ENCODE measurements at places on chromosomes 7 and 10. TPM values are rescaled to one million over a fixed set of nuclear protein-coding genes. Genes with fewer than 3 reads are reported as not detected.

DNA sequence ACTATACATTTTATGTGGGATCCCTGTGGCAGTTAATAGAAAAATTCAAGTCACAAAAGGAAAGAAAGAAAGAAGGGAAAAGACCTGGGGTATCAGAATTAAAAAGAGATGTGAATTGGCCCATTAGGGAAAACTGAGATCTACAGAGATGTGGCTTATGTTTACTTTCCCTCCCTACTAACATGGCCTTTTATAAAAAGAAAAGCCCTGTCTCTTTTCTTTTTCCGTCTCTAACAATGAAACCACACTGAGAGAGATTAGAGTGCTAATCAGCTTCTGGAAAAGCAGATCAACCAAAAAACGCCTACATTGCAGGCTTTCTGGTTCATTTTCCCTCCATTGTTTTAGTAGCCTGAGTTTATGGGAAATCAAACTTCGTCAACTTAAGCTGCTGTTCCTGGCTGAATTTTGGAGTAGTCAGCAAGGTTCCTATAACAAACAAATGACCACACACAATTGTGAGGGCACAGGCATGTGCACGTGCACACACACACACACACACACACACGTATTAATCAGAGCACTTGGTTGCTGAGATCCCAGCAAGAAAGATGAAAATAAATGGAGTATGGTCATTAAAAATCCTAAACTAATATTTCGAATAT, 235.1 kb downstream of the SORCS1 start:
- DNase-seq: no peak

Gene OPALIN
- polyA plus RNA-seq: not detected

DNA sequence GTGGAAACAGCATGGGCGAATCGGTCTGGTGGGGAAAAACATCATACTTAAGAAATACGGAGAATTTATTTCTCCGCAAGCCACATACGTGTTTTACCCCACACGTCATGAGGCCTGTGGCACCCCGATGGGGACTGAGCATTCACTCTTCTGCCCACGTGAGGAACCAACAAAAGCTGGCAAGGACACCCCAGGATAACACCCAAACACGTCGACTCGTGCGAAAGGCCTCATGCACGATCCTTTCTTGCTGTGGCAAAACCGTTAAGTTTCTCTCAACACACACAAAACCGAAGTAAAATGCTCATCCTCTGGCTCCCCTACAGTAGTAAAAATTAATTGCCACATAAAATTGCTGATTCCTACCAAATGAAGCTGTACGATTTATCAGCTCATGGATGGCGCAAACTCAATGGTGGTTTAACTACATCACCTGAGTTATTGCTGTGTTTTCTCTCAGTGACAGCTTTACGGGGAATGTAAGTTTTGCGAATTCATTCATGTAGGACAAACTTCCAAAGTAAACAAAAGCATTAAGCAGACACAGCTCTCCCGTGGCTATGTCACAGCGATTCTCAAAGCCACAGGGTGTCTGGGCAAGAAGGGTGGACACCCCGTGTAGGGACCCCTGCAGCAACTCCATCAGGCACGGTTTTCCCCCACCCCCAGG, 97.0 kb downstream of the CTBP2 start:
- DNase-seq: no peak

GRCh38 chr10:75034714-75035258, 76.7 kb upstream of the SAMD8 start:
- no peak for DNase-seq

Gene ADAM12
- 23.1 TPM for polyA plus RNA-seq

- no peak for DNase-seq
These were observed 24.7 kb downstream of the DAGLB start for GRCh38 chr7:6422926-6423632.

DNA sequence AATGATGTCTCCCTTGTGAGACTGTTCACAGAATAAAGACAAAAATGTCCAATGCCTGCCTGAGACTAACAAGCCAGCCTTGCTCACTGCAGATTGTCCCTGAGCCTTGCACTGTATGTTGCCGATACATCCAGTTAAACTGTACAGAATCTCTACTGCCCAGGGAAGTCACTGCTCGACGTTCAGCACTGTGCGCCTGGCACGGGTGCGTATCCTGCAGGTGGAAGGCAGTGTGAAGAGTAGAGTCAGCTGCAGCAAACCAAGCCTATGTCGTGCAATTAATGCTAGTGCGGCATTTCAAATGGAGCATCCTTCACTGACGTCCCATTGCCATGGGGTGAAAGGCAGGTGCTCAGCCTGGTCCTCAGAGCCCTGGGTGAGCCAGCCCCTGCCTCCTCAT, 132.9 kb downstream of the TNS3 start:
- DNase-seq: no peak

- DNase-seq: no peak
These were observed 63.1 kb downstream of the DLG5 start for GRCh38 chr10:77863446-77863845.

DNA sequence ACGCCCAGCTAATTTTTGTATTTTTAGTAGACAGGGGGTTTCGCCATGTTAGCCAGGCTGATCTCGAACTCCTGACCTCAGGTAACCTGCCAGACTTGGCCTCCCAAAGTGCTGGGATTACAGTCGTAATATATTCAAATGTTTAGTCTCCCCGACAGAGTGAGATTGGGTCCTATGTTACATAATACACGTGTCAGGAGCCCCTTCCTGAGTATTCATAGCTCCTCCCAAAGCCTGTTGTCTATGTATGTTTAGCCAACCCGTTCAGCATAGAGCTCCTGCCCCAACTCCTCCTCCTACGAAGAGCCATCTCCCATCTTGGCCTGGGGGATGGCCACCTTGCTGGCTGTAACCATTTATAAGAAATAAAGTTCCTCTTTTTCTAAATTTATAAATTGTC, 2.7 kb upstream of the PPP2R2D start:
- no peak for DNase-seq

GRCh38 chr7:85186083-85186520, 754 bp downstream of the SEMA3D start:
- DNase-seq: peak; percentile 46

Gene TCF7L2
- 47.8 TPM for polyA plus RNA-seq

GRCh38 chr7:12757443-12757842, 70.0 kb downstream of the ARL4A start:
- DNase-seq: no peak

DNA sequence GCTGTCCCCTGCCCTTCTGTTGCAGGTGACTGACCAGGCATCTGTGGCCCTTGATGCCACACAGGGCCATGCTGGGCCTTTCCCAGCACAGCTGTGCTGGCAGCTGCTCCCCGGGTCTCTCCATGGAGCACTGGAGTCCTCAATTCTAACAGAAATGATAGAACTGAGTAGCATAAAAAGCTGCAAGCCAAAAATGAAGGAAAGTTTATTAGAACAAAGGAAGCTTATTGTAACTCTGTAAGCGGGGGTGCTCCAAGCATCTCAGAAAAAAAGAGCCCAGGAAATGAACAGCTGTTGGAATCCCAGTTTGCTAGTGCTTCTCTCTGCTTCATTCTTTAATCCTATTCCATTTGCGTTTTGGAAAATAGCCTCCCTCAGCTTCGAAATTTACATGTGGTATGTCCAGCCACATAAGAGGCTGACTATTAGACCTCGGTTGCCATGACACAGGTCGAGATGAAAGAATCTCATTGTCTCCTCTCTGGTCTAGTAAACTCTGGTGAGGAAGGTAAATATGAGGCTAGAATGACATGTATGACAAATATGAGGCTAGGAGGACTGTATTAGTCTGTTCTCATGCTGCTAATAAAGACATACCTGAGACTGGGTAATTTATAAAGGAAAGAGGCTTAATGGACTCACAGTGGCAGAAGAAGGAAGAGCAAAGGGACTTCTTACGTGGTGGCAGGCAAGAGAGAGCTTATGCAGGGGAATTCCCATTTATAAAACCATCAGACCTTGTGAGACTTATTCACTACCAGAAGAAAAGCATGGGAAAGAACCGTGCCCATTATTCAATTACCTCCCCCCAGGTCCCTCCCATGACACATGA, 23.7 kb downstream of the EPDR1 start:
- no peak for DNase-seq

- no peak for DNase-seq
These were observed 32.7 kb upstream of the ZNF438 start for GRCh38 chr10:31064348-31064747.

DNA sequence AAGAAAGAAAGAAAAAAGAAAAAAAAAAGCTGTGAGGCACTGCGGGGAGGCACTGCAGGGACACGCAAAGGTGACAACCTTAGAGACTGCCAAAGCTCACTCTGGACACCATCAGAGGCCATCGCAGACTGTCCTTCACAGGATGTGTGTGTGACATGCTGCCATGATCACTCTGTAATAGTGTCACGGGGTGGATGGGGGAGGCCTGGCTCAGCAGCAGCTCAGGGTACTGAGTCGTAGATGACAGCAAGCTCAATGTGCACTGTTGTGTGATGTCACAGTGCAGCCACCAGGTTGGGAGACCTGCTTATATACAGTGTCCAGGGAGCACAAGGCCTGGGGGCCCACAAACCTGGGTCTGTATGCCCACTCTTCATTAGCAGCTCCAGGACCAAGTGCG, 83.3 kb downstream of the SLIT1 start:
- no peak for DNase-seq

Gene AOC1
- 1.0 TPM for polyA plus RNA-seq

- DNase-seq: peak; percentile 62
These were observed 170.6 kb downstream of the PRKG1 start for GRCh38 chr10:51244748-51245490.

Gene CYP3A5
- polyA plus RNA-seq: 3.0 TPM

- DNase-seq: no peak
These were observed 68.0 kb downstream of the SEPTIN14 start for GRCh38 chr7:55794527-55794926.

GRCh38 chr10:13658871-13659685, 72.3 kb downstream of the PRPF18 start:
- DNase-seq: no peak

DNA sequence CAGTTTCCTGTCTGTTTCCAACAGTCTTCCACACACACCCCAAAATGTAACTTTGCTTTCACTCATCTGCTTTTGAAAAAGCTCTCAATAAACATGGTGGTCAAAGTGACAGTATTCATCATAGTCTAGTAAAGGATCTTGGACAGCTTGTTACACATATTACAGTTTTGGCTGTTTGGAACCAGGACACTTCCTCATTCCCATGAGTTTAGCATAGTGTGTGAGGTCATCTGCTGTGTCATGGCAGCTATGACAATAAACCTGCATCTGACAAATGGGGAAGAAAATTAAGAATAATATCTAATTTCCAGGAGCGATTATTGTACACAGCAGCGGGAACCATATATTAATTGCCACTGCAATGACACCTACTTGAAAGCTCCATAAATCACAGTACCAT, 184.3 kb upstream of the SLC26A5 start:
- no peak for DNase-seq

Gene ZC3HAV1L
- 20.3 TPM for polyA plus RNA-seq

DNA sequence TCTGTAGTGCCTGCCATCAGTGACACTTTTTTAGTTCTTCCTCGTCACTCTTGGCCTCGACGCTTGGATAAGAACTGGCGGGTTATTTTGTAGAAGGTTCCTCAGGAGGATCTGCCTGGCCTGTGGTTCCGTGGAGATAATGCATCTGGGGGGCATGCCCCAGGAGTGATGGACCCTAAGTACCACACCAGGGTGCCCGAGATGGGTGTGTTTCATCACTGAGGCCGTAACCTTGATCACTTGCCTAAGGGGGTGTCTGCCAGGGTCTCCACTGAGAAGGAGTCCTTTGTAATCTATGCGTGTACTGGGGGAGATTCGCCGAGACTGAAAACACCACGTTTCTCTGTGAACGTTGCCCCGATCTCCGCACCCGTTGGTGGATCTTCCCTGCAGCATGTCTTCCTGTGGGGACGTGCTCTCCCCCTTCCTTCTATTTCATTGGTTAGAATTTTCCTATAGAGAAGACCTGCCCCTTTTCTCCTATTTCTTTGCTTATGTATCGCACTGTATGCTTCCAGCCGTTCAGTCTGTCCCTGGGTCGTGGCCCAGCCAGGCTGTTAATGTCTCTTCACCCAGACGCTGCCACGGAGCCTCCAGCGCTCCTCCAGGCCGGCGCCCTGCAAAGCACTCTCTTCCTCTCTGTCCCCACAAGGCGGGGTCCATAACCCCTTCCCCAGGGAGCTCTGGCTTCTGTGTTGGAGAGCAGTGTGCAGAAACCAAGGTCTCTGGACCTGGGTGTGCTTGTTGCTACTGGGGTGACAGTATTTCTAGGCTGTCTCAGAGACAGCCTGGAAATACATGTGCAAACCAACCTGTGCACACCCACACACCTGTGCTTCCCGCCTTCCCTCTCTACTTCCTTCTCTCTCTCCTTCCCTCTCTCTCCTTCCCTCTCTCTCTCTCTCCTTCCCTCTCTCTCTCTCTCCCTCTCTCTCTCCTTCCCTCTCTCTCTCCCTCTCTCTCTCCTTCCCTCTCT, 14.4 kb upstream of the DPYSL4 start:
- DNase-seq: no peak

GRCh38 chr10:93160140-93160539, 86.4 kb downstream of the CYP26A1 start:
- no peak for DNase-seq

GRCh38 chr7:5539013-5539411, 115.4 kb upstream of the TNRC18 start:
- no peak for DNase-seq

- no peak for DNase-seq
These were observed 138.3 kb downstream of the DNAJB6 start for GRCh38 chr7:157475095-157475494.

Gene CYP3A4
- polyA plus RNA-seq: 0.17 TPM

Data from left renal pelvis (tissue), 4 donors.